ENCODE measurements at places on chromosomes 5 and 9. TPM values are rescaled to one million over a fixed set of nuclear protein-coding genes. Genes with fewer than 3 reads are reported as not detected.

- DNase-seq: no peak
Measured at GRCh38 chr5:121762426-121762825, 89.3 kb upstream of the FTMT start.

SPATA31C1 gene
- not detected for total RNA-seq

DNA sequence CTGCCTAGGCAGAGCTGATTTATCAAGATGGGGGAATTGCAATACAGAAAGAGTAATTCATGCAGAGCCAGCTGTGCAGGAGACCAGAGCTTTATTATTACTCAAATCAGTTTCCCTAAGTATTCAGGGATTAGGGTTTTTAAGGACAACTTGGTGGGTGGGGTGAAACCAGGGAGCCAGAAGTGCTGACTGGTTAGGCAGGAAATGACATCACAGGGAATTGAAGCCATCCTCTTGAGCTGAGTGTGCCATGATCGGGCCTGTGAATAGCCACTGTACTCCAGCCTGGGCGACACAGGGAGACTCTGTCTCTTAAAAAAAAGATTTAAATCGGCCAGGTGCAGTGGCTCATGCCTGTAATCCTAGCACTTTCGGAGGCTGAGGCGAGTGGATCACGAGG lies 45.3 kb upstream of the CDK5RAP2 start:
- DNase-seq: no peak

DNA sequence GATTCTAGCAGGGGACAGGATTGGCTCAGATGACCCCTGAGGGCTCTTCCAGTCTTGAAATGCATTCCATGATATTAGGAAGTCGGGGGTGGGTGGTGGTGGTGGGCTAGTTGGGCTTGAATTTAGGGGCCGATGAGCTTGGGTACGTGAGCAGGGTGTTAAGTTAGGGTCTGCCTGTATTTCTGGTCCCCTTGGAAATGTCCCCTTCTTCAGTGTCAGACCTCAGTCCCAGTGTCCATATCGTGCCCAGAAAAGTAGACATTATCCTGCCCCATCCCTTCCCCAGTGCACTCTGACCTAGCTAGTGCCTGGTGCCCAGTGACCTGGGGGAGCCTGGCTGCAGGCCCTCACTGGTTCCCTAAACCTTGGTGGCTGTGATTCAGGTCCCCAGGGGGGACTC lies 2.9 kb upstream of the MYOZ3 start:
- no peak for DNase-seq

KIF12 gene
- not detected for total RNA-seq

DNA sequence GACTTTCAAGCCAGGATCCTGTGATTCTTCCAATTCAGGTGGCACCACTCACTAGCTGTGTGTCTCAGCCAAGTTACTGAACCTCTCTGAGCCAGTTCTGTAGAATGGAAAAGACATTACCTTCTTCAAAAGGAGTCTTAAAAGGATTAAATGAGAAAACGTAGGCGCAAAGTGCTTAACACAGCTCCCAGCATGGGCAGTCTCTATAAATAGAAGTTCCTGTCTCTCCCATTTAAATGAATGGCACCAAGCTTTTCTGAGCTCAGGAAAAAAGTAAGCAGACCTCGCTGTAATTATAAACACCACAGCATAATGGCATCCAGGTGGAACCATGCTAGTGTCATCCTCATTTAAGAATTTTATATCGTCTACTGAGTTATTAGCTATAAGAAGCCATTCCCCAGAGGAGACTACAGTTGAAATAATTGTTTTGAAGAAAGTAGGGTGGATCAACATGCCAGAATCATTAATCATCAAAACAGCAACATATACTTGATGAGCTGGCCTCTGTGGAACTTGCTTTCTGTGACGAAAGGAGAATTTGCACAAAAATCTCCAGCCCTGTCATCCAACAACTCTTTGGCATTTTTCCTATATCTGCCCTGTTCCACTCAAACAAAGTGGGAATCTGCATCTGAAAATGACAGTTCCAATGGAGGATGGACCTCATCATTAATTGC lies 188.9 kb downstream of the SPOCK1 start:
- DNase-seq: no peak

STRBP gene
- 30.3 TPM for total RNA-seq

DNA sequence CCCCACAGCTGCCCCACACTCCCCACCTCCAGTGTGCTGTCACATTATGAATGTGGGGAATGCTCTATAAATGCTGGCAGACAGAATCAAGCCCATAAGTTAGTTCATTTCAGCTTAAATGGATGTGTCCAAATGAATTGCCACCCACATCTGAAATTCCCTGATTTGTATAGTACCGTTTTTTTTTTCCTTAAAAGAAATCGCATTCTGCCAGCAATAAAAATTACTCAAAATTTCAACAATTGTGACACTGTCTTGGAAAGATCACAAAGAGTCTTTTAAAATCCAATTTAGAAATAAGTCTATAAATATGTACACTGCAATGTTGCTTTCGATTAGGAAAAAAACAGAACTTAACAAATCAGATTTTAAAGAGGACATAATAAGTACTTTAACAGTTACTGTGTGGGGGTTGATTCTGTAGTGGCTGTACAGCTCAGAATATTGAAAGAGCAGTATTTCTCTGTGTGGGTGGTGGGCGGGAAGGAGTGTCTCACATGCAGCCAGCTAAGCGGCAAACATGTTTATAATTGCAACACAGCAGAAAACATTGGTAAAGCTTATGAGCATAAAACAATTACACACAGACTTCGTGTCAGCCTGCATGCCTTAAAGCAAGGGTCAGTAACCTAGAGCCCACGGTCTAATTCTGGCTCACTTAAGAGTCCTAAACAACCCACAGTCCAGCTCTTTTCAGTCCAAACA lies 24.9 kb upstream of the CSNK1G3 start:
- DNase-seq: no peak

DNA sequence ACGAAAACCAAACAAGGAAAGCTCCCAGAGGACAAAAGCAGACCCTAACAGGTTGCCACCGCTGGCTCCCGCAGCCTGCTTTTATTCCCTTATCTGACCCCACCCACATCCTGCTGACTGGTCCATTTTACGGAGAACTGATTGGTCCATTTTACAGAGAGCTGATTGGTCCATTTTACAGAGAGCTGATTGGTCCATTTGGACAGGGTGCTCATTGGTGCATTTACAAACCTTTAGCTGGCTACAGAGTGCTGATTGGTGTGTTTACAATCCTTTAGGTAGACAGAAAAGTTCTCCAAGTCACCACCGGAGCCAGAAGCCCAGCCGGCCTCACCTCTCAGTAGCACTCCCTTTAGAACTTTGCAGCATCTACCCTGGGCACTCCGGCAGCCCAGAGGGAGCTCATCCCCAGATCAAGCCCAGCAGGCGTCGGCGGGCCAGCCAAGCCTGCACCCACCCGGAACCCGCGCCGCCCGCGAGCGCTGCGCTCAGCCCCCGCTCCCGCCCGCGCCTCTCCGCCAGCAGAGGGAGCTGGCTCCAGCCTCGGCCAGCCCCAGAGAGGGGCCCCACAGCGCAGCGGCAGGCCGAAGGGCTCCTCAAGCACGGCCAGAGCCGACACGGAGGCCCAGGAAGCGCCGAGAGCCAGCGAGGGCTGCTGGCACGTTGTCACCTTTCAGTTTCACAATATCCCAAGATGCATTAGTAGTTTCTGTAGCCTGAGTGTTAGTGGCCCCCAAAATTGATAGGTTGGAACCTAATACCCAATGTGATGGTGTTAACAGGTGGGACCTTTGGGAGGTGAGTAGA lies 35.3 kb upstream of the CLPTM1L start:
- DNase-seq: peak; percentile 80

GRCh38 chr9:98657897-98658296 lies 50.8 kb downstream of the GABBR2 start:
- no peak for DNase-seq

DNA sequence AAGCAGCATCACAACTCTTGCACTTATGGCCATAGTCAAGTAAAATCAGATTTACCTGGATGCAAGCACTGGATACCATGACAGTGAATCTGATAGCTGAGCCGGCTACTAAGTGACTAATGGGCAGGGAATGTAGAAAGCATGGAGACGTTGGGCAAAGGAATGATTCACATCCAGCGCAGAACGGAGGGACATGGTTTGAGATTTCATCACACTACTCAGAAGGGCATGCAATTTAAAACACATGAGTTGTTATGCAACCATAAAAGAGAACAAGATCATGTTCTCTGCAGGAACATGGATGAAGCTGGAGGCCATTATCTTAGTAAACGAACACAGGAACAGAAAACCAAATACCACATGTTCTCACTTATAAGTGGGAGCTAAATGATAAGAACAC lies 169.1 kb upstream of the PIK3R1 start:
- DNase-seq: no peak

TPM2 gene
- total RNA-seq: 35.7 TPM

BRINP1 gene
- not detected for total RNA-seq

DNA sequence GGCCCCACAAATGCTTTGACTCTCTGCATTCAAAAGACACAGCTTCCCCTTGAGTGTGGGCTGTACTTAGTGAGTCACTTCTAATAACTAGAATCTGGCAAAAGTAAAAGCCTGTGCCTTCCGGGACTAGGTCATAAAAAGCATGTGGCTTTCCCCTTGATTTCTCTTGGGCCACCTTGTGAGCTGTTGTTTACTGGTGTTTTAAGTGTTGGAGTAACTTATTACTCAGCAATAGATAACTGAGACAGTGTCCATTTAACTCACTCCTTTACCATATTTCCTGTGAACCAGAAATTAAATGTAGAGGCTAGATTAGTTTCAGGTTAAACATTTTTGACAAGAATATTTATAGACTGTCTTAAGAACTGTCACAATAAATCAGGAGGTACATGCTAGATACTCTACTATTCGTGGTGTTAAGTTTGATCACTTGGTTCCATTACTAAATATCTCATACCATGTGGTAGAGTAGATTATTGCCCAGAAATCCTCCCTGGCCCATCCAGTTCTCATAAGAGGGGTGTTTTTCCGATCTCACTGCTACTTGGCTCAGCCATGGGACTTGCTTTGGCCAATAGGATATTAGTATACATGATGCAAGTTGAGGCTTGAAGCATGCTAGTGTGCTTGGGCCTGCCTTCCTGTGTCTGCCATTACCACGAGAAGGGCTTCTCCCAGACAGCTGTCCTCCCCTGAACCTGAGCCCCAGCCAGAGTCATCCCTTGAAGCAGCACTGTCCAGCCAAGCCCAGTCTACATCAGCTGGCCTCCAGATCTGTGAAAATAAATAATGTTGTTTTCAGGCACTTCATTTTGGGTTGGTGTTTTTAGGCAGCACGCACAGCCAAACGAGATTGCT lies 10.4 kb upstream of the CMBL start:
- no peak for DNase-seq

- DNase-seq: no peak
Measured at GRCh38 chr5:169871826-169872490, 108.3 kb downstream of the INSYN2B start.

DNA sequence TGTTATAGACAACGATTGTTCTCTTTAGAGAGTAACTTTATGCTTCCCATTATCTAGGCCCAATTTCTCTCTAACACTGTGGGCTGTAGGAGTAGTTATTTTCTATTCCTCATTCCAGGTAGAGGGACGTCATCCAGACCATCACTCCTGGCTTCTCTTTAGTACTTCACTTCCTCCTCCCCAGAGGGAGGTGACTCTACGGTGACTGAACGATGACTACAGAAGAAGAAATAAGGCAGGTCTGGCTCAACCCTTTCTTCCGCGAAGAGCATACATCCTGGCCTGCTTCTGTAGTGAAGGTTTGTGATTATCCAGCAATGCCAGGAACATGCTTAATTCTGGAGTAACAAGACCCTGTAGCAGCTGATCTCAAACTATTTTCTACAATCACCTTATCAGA lies 50.8 kb downstream of the HMGCR start:
- no peak for DNase-seq

- DNase-seq: no peak
Measured at GRCh38 chr5:95410279-95410678, 19.1 kb downstream of the FAM81B start.

- no peak for DNase-seq
Measured at GRCh38 chr5:175606409-175606808, 51.5 kb upstream of the HRH2 start.

GRCh38 chr9:6076851-6077250 lies 61.4 kb upstream of the RANBP6 start:
- no peak for DNase-seq

PDCD1LG2 gene
- 0.44 TPM for total RNA-seq

- no peak for DNase-seq
Measured at GRCh38 chr5:122430319-122430586, 118.2 kb downstream of the SNCAIP start.

GRCh38 chr9:4769321-4770080 lies 23.2 kb upstream of the RCL1 start:
- DNase-seq: no peak

- DNase-seq: no peak
Measured at GRCh38 chr5:6484899-6485298, 36.2 kb downstream of the UBE2QL1 start.

KIF2A gene
- 161 TPM for total RNA-seq

BTNL8 gene
- not detected for total RNA-seq

GRCh38 chr9:94084314-94084713 lies at the start of gene PTPDC1:
Gene PTPDC1 (plus strand): TSS chr9:94084464. CDS start chr9:94084531, 67 bp downstream.
- DNase-seq: no peak

CCNI2 gene
- total RNA-seq: 12.4 TPM

CARD19 gene
- total RNA-seq: 68.2 TPM

GRCh38 chr9:83996126-83996525 lies 15.5 kb downstream of the RMI1 start:
- no peak for DNase-seq

- DNase-seq: no peak
Measured at GRCh38 chr5:178150977-178151734, 2.5 kb downstream of the NHP2 start.

- DNase-seq: no peak
Measured at GRCh38 chr5:56963246-56963645, 11.3 kb upstream of the MIER3 start.

ENTR1 gene
- 56.2 TPM for total RNA-seq

- DNase-seq: no peak
Measured at GRCh38 chr9:89461265-89461664, 36.6 kb downstream of the SEMA4D start.

- no peak for DNase-seq
Measured at GRCh38 chr5:149254506-149254905, 17.2 kb upstream of the AFAP1L1 start.

- no peak for DNase-seq
Measured at GRCh38 chr9:99778308-99778707, 43.4 kb upstream of the NR4A3 start.

DNA sequence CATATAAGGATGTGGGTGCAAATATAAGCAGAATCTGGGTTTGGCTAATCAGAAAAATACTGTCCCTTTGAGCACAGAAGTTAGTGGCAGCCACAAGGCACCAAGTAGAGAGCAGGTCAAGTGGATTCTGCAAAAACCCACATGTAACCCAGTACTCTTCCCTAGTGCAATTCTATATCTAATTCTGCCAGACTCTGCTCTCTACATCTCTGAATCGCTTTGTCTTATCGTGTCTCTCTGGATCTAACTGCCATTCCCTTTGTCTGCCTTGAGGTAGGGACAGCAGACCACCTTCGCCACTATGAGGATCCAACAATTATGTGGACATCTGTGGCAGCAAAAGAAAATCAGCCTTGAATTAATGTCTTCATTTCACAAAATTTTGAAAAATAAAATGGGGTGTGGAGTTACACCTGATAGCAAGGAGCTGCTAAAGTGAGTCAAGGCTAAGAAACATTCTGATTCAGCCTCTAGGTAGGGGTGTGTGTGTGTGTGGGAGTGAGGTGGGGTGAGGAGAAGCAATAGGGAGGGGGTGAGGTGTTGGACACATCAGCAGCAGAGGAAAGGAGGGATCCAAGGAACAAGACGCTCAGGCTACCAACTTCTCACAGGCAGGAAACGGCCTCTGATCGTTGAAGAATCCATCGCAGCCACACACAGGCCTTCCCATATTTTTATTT lies 33.7 kb upstream of the ZNF366 start:
- no peak for DNase-seq
